Kidney capillary endothelial cell (primary cell): ENCODE measurements at places on chromosomes 13 and 19.
A peak's percentile ranks its signal among the peaks of the same experiment; 100 is the strongest.

GRCh38 chr13:100581504-100581903, 7.1 kb downstream of the GGACT start:
- DNase-seq, result no peak

- no peak for DNase-seq
These were observed 228.2 kb downstream of the LHFPL6 start for GRCh38 chr13:39374741-39375189.

GRCh38 chr19:4066682-4067395, at the start of gene ZBTB7A:
Gene ZBTB7A (minus strand): TSS chr19:4066899. CDS start chr19:4055232, 11,667 bp downstream.
- DNase-seq, result peak; percentile 56

DNA sequence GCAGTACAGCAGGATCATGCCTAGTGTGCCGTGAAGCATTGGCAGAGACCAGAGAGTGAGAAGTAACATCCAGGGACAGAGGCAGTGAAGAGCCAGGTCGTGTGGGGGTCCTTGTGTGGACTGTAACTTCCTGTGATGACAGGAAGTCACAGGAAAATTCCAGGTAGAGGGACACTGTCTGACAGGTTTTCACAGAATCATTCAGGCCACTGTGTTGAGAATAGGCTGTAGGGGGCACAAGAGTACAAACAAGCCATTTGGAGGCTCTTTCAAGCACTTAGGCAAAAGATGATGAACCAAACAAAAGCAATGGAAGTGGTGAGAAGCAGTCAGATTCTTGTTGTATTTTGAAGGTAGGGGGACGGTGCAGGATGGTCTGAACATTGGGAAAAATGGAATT, 46.4 kb downstream of the N4BP2L1 start:
- no peak for DNase-seq

DNA sequence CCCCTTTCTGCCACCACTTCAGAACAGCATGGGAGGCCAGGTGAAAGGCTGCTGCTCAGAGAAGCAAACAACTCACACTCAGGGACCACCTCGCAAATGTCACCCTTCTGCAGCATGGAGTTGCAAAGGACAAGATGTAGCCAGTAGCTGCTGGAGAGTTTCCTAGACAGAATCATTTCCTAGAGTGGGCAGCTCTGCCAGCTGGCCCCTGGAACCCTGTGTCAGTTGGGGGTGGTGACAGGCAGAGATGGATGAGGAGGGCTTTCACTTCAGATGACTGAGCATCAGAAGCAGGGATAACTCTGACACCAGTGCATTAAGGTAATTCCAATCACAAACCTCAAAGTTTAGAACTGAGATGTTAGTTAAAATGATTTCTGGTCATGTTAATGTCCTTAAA, 34.4 kb upstream of the EPHX3 start:
- DNase-seq, result no peak

- DNase-seq, result no peak
These were observed 60.0 kb upstream of the WDFY2 start for GRCh38 chr13:51524312-51524711.

DNA sequence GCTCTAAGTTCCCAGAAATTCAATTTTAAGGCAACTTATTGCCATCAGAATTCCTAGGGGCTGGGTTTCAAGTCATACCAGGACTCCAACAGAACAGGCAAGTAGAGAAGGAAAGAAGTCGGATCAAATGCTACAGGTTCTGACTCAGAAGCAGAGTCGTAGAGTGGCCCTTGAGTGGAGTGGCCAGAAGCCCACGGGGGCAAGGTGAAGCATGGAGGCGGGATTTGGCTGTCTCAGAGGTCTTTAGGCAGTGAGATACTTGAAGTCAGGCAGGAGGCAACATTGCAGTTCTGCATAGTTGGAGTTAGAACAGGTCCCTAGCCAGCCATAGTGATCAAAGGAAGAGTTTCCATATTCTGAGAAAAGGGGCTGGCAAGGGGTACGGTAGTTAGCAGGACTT, 111.6 kb downstream of the NHLRC3 start:
- no peak for DNase-seq

- no peak for DNase-seq
These were observed 23.4 kb downstream of the PCCA start for GRCh38 chr13:100112186-100112838.

DNA sequence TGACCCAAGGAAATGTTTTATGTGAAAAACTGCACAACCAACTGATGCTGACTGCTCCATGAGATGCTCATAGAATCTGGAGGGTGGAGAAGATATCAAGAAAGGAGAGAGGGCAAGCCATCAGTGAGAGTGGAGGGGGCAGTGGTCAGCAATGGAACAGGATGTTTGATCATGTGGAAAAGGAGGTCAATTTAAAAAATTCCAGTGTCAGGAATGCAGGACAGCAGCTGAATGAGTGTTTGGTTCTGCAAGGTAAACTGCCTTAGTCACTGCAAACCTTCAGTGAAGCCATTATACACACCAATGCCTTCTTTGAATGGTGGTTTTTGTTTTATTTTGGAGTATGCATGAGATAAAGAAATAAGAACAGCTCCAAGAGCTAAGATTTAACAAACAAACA, 121.5 kb downstream of the FGF14 start:
- DNase-seq, result no peak

GRCh38 chr19:40217027-40217810, 965 bp downstream of the TTC9B start:
- no peak for DNase-seq

- no peak for DNase-seq
These were observed 304.0 kb downstream of the TDRD3 start for GRCh38 chr13:60700994-60701393.

GRCh38 chr19:3618144-3618810, 8.3 kb downstream of the CACTIN start:
- DNase-seq, result peak; percentile 38

- peak; percentile 69 for DNase-seq
These were observed at the start of gene ZNF677 for GRCh38 chr19:53254411-53255341. Gene ZNF677 (minus strand): TSS chr19:53254873. CDS start chr19:53251550, 3,323 bp downstream.

- no peak for DNase-seq
These were observed 9.7 kb downstream of the FUT2 start for GRCh38 chr19:48705431-48705830.

- no peak for DNase-seq
These were observed 40.1 kb downstream of the SERTM1 start for GRCh38 chr13:36713887-36714286.

- DNase-seq, result no peak
These were observed 89.4 kb downstream of the ZNF675 start for GRCh38 chr19:23597661-23598060.

GRCh38 chr19:56639217-56639616, 3.7 kb upstream of the SMIM17 start:
- peak; percentile 0 for DNase-seq

- DNase-seq, result no peak
These were observed 15.5 kb downstream of the CEACAM1 start for GRCh38 chr19:42512743-42513304.

DNA sequence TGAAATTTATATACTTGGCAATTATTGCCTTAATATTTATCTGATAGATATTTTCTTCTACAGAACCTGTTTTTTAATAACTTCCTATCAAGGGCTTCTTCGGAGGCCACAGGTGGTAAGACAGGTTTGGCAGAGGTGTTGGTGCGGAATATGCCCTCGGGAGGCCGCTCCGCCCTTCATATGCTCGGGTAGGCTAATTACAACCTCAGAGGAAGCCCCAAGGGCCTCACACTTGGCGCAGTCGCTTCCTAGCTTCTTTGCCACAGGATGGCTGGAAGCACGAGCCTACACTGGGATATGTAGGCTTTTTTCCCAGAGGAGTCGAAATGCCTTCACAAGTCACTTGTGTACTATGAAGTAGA, 68.8 kb downstream of the LMO7 start:
- DNase-seq, result no peak

- peak; percentile 46 for DNase-seq
These were observed 285.8 kb downstream of the MYO16 start for GRCh38 chr13:108915095-108915633.

- no peak for DNase-seq
These were observed 396.3 kb downstream of the LIG4 start for GRCh38 chr13:107819071-107819470.

- no peak for DNase-seq
These were observed 21.9 kb downstream of the KCTD12 start for GRCh38 chr13:76864259-76864658.

DNA sequence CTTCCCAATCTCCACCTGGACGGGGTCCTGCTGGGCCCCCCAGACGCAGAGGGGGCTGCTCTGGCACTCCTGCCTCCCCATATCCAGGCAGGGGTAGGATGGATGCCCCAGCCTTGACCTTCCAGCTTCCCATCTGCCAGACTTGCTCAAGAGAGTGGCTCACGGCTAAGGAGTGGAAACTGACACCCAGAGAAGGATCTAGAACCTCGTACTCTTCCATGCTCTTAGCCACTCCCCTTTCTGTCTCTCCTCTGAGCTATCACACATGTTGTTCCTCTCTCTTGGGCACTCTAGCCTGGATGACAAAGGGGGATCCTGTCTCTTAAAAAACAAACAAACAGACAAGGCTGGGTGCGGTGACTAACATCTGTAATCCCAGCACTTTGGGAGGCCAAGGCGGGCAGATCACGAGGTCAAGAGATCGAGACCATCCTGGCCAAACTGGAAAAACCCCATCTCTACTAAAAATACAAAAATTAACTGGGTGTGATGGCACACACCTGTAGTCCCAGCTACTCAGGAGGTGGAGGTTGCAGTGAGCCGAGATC, 12.2 kb upstream of the FUT5 start:
- no peak for DNase-seq

GRCh38 chr19:40366697-40367561, 18.4 kb downstream of the PLD3 start:
- no peak for DNase-seq

GRCh38 chr13:43329702-43330101, 306.3 kb downstream of the DNAJC15 start:
- no peak for DNase-seq

- DNase-seq, result no peak
These were observed 187.3 kb upstream of the UBL3 start for GRCh38 chr13:30037766-30038165.
